Fibroblast of skin of back (primary cell): ENCODE measurements at places on chromosomes 7 and 10.

DNA sequence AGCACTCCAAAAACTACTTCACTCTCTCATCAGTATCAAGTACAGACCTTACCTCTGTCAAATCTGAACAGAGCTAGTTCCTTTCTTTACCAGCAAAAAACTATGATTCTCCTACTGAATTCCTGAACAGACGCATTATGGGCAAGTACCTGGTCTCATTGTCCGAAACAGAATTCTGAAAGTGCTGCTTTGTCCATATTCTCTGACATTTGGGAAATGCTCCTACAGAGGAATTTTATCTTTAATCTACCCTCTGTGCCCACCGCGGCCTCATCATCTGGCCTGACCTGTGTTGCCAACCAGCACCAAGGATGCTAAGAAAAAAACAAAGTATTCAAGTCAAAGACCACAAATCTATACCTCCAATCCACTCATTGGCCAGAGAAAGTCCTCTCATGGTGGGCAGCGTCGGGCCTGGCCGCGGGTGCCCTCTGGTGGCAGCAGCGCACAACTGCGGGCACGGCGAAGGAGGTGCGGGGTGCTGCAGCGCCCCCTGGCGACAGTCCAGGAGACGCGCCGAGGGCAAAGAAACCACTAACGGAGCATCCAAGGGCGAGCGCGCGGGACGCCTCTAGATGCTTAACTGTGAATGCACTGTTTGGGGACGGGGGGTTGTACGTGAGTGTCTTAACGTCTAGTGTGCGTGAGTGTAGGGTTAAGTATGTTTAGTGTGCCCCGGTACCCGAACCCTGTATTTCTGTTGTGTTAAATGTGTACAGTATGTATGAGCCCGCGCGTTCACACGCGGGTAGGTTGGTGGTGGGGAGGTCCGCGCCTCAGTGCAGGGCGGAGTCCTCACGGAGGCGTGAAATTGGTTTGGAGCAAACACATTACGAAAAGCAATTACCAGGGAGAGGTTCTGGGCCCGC lies 5.0 kb upstream of the GBX1 start:
- peak; percentile 61 for DNase-seq

- no peak for DNase-seq
Measured at GRCh38 chr10:62047960-62048383, 146.5 kb downstream of the ARID5B start.

DNA sequence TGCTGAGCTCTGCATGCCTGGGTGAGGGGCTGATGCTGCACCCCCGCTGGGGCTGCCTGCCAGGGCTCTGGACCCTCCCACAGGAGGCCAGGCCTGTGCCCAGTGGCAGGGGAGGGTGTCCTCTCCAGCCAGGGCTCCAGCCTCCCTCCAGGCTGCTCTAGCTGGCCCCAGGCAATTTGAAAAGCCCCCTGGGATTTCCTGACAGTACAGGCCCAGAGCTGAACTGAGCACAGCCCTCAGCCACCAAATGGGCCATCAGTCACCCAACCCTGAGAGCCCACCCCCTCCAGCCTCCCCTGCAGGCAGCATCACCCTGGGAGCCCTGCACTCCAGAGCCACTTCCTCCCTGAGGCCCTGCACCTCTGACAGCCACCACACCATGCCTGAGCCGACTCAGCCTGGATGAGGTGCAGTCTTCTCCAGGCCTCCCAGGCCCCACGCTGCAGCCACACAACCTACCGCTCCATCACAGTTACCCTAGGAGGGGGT lies 101.8 kb upstream of the RET start:
- no peak for DNase-seq

- no peak for DNase-seq
Measured at GRCh38 chr10:59687657-59688056, 22.0 kb downstream of the SLC16A9 start.

DNA sequence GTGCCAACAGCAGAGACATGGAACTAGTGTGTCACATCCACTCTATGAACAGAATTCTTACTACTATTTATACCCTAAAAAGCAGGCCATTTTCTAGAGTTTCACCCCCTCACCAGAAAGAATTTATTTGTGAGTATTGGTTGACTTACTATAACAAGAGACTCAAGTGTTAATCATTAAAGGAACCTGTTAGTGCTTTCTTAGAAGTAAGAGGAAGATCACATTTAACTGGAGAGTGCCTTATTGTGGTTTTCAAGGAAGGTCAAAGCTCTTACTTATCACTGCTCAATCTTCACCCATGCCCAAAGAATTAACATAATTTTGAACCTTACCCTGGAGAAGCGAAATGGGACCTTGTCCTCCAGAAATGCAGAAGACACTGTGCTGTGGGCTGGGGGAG lies 169.3 kb upstream of the PRSS1 start:
- DNase-seq: no peak

GRCh38 chr10:6204341-6205191 lies 1.8 kb downstream of the PFKFB3 start:
- DNase-seq: peak; percentile 84

DNA sequence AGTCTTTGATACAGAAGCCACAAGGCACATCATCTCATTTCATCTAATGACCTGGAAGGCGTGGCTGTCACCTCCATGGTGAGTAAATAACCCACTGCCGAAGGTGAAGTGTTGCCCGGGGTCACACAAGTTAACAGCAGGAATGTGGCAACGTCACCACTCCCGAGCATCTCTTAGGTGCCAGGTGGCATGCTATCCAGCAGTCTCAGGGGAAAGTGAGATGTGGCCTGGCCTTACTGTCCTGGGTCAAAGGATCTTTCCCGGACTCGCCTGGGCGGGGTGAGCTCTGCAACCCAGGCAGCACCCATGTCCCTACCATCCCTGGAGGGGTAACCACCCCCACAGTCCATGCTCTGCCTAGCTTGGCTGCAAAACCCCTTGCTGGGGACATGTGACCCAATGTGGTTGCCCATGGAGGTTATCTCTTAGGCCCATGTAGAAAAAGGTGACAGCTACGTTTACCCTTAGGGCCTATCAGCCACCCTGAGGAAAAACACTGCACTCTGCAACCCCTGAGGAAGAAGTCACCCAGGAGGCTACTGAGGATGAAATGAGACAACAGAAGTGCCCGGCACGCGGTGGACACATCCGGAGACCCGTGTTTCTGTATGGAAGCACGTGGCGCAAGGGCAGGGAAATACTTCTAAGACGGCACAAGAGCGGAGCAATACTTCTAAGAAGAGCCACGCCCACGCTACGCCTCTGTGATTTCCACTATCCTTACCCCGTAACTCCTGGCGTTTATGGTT lies 52.0 kb downstream of the BAIAP2L1 start:
- DNase-seq: no peak

DNA sequence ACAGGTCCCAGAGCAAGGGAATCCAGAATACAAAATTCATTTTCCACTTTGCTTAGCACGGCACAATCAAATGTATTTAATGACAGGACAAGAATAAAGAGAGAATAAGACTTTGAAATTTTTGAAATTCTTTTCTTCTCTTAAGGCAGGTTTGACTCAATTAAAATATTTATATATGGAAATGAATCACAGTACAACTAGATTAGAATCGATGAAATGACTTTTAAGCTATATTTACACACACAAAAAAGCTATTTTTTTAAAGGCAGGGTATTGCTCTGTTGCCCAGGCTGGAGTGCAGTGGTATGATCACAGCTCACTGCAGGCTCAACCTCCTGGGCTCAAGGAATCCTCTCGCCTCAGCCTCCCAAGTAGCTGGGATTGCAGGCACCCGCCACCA lies 265.4 kb upstream of the SLC26A5 start:
- DNase-seq: peak; percentile 54

GRCh38 chr10:87590705-87591588 lies 68.7 kb upstream of the PAPSS2 start:
- DNase-seq: no peak

- DNase-seq: peak; percentile 81
Measured at GRCh38 chr10:22427890-22428571, 82.7 kb downstream of the SPAG6 start.

- no peak for DNase-seq
Measured at GRCh38 chr7:92061154-92061553, 73.1 kb downstream of the CYP51A1 start.

- no peak for DNase-seq
Measured at GRCh38 chr7:16205466-16205865, 215.9 kb downstream of the CRPPA start.

DNA sequence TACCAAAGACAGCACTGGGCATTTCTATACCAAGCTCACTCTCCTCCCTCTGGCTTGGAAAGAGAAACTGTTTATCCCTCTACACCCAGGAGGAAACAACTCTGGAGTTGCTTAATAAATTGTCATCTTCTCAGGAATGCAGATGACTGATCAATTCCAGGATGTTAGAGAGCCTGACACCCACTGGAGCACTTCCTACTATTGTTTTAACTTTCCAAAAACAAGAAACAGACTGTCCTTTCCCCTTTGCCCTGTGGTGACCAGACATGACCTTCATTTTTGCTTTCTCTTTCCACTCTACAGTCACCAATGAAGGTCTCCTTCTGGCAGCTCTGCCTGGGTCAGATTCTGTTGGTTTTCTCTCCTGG lies 19.6 kb downstream of the GIMAP4 start:
- no peak for DNase-seq

DNA sequence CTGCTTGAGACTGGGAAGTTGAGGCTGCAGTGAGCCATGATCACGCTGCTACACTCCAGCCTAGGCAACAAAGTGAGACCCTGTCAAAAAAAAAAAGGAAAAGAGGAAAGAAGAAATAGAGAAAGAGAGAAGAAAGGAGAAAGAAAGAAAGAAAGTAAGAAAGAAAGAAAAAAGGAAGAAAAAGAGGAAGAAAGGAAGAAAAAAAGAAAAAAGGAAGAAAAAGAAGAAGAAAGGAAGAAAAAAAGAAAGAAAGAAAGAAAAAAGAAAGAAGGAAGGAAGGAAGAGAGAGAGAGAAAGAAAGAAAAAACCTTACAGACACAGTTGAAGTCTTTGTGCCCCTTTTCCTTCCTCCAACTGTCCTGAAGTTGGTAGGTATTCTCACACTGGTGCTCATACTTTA lies 26.6 kb upstream of the LEP start:
- DNase-seq: no peak

- DNase-seq: no peak
Measured at GRCh38 chr7:128450409-128450808, 5.3 kb upstream of the HILPDA start.

- DNase-seq: no peak
Measured at GRCh38 chr7:138137423-138138171, 61.3 kb downstream of the AKR1D1 start.

- no peak for DNase-seq
Measured at GRCh38 chr7:15594461-15594860, 32.6 kb upstream of the AGMO start.

DNA sequence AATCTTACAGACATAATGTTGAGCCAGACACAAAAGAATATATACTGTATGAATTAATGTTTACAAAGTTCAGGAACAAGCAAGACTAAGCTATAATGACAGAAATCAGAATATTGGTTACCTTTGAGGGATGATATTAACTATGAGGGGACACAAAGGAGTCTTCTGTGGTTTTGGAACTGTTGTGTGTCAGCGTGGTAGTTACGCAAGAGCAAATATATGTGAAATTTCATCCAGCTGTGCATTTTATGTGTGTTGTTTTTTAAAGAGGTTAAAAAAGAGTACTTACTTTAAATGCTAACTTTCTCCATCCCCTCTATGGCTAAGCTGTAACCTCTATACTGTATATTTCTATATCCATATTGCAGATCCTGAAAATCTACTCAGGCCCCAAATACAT lies 14.9 kb downstream of the SLC25A28 start:
- no peak for DNase-seq

GRCh38 chr10:132417957-132418441 lies 21.0 kb downstream of the PWWP2B start:
- peak; percentile 21 for DNase-seq

DNA sequence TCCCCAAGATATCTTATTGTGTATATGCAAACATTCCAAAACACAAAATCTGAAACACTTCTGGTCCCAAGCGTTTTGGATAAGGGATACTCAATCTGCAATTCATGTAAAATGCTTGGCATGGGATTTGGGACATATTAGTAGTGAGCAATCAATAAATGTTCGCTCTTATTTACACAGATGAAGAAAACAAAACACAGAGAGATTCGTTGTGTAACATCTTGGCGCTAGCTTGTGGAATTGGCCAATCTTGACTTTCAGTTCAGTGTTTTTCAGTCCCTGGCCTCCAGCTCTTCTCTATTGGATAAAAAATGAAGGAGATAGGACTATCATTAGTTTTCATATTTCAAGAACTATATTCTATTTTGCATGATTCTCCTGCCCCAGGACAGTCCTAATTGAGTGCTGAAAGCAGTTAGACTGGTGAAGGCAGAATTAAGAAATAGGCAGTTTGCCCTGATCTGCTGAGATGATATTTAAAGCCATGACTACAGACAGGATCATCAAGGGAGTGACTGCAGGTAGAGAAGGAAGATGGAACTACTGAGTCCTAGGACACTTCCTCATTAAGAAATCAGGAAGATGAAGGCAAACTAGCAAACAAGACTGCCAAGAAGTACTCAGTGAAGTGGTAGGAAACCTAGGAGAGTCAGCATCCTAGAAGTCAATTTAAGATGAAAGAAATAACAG lies 1.8 kb downstream of the PNLIPRP3 start:
- no peak for DNase-seq

- DNase-seq: peak; percentile 56
Measured at GRCh38 chr7:85498031-85498430, 311.2 kb upstream of the SEMA3D start.

GRCh38 chr7:43039346-43039745 lies 73.1 kb upstream of the HECW1 start:
- DNase-seq: peak; percentile 92

DNA sequence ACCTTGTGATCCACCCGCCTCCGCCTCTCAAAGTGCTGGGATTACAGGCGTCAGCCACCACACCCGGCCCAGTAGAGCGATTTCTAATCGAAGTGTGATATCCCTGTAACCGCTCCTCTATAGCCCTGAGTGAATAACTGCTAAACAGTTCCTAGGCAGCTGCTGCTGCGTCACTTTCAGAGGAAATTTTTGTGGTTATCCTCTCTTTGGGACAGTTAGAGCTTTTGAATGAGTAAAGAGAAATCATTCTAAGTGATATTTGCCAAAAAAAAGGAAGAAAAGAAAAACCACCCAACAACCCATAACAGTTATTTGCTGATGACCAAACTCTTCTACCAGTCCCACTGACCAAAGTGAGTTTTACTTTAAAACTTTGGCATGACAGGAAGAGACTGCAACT lies 59.9 kb downstream of the MKX start:
- no peak for DNase-seq

- DNase-seq: peak; percentile 17
Measured at GRCh38 chr7:125926621-125927020, 997.0 kb upstream of the POT1 start.

DNA sequence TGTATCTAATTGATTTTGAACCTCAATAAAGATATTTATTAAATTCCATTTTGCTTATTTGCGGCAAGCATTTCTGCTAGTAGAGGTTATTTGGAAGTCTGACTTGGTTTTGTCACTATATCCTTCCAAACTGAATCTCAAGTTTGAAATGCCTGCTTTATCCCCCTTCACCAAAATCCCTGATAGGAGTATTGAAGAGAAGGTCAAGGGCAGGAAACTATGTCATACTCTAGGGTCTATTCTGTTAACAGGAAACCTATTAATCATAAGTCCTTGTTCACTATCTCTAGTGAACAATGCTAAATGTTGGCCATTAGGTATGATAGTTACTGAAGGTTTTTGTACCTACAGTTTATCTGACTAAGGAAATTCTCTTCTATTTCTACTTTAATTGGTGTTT lies 11.5 kb downstream of the GNAT3 start:
- no peak for DNase-seq

- DNase-seq: no peak
Measured at GRCh38 chr10:127552446-127552845, 3.3 kb downstream of the NPS start.

GRCh38 chr10:16732376-16732775 lies 84.8 kb downstream of the RSU1 start:
- peak; percentile 16 for DNase-seq
